Tibial artery (tissue), 4 donors: ENCODE measurements at places on chromosomes 13 and 19.

- H3K27ac ChIP-seq = no peak overlapping the region
- no peaks in the 10 kb centered on the region for H3K27me3 ChIP-seq
- no peak overlapping the region for H3K4me3 ChIP-seq
- no peaks in the 10 kb centered on the region for H3K4me1 ChIP-seq
- no peaks in the 10 kb centered on the region for H3K36me3 ChIP-seq
- no peak for DNase-seq
Observed at GRCh38 chr19:29283366-29283765, 70.4 kb upstream of the UQCRFS1 start.

DNA sequence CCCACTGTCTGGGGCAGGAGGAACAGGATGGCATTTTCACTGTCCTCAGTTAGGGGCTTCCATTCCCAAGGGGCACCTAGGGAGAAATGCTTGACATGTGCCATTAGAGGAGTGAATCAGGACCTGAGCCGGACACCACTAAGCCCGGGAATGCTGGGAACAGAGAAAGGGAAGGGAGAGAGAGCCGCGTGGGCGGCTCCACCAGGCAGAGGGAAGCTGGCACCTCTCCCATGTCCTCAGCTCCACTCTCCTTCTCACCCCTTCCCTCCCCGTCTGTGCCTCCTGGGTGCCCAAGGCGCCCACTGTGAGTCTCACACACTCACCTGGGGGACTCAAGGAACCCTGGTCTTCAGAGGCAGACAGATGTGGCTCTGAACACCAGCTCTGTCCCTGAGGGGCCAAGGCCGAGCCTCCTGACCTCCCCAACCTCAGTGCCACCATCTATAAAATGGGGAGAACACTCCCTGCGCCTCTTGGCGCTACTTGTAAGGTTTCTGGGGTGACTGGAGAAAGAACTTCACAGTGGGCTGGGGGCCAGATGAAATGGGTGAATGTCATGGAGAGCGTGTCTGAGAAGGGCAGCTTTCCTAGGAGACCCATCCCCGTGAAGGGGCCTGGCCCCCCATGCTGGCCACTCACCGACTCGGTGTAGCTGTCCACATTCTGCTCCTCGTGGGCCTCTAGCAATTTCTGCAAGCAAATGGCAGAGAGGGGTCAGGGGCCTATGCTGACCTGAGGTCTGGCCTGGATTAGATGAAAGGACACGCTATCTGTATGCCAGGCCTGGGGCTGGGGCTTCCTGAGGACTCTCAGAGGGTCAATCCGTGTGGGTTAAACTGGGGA lies 5.3 kb upstream of the KPTN start:
- no peak for DNase-seq
- no peak overlapping the region for H3K4me3 ChIP-seq
- H3K36me3 ChIP-seq = peaks cover 67% of the 10 kb centered on the region
- H3K4me1 ChIP-seq = peaks cover 9% of the 10 kb centered on the region
- no peaks in the 10 kb centered on the region for H3K27me3 ChIP-seq

DNA sequence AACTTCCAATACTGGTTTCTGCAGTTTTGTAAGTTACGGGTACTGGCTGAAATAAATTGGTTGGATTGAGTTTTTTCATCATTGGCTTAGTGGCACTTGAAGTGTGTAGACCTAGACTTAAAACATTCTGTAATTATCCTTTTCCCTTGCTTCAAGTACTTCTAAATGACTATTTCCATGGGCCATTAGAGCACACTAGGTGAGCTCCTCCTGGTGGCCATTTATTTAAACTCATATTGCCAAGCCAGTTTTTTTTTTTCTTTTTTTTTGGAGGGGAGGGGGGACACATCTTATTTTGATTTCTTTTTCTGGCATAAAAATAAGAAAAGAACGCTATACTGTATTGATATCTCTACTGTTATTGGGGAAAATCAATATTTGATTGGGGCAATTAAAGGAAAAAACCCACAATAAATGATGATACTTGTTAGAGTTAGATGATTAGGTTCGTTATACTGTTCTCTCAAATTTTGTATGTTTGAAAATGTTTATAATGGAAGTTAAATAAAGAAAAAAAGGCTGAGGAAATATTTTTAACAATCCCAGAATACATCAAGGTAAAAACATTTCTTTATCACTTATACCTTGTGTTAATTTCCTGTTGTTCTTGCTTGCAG lies 82.9 kb downstream of the PDS5B start:
- H3K27me3 ChIP-seq = no peaks in the 10 kb centered on the region
- no peak for DNase-seq
- H3K4me3 ChIP-seq = no peak overlapping the region
- no peaks in the 10 kb centered on the region for H3K4me1 ChIP-seq

DNA sequence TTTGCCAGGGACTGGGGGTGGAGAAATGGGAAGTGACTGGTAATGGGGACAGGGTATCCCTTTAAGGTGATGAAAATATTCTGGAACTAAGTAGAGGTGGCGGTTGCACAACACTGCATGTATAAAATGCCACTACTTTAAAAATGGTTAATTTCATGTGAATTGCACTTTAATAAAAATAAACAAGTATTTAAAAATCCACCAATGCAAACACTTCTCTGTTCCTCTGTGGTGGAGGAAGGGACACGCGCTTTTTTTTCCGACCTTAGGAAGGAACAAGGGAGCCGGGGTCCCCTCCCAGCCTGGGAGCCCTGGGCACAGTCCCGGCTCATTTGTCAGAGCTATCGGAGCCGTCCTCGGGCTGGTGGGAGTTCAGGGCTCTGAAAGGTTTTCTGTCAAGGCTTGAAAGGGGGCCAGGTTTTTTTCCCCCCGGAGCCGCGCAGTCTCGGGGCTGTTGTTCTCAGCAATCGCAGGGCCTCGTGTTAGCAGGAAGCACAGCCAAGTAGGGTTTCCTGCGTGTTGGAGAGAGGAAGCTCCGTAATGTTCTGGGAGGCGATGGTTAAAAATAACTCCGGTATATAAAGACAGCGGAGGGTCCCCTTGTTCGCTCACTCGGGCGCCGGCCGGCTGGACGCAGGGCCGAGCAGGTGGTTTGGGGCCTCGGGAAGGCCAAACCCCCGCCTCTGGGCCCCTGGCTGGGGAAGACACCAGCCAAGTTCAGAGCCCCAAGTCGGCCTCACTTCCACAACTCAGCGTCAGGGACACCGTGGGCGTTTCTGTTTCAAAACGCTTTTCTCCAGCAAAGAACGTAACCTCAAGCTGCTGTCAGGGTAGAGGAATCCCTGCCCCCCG lies 41.2 kb upstream of the KLF2 start:
- peaks cover 41% of the 10 kb centered on the region for H3K4me1 ChIP-seq
- peak overlapping the region; percentile 90 for H3K27ac ChIP-seq
- H3K36me3 ChIP-seq = no peaks in the 10 kb centered on the region
- H3K27me3 ChIP-seq = no peaks in the 10 kb centered on the region

- H3K27me3 ChIP-seq = no peaks in the 10 kb centered on the region
- H3K36me3 ChIP-seq = peaks cover 9% of the 10 kb centered on the region
- no peak overlapping the region for H3K27ac ChIP-seq
- no peak overlapping the region for H3K4me3 ChIP-seq
- H3K4me1 ChIP-seq = no peaks in the 10 kb centered on the region
Observed at GRCh38 chr19:36258028-36258875, 43.3 kb downstream of the ZNF146 start.

- no peaks in the 10 kb centered on the region for H3K36me3 ChIP-seq
- no peaks in the 10 kb centered on the region for H3K27me3 ChIP-seq
- no peak for DNase-seq
- no peak overlapping the region for H3K4me3 ChIP-seq
Observed at GRCh38 chr13:105395041-105395440, 1140.4 kb downstream of the EFNB2 start.

GRCh38 chr19:13164343-13165161 lies 14.3 kb downstream of the IER2 start:
- H3K4me3 ChIP-seq = peak overlapping the region; percentile 53
- no peaks in the 10 kb centered on the region for H3K27me3 ChIP-seq
- peak; percentile 72 for DNase-seq
- peaks cover 48% of the 10 kb centered on the region for H3K4me1 ChIP-seq
- H3K36me3 ChIP-seq = no peaks in the 10 kb centered on the region

- H3K4me3 ChIP-seq = no peak overlapping the region
- no peaks in the 10 kb centered on the region for H3K27me3 ChIP-seq
- H3K36me3 ChIP-seq = no peaks in the 10 kb centered on the region
- H3K27ac ChIP-seq = no peak overlapping the region
- no peak for DNase-seq
Observed at GRCh38 chr13:51663973-51664957, 80.0 kb downstream of the WDFY2 start.

DNA sequence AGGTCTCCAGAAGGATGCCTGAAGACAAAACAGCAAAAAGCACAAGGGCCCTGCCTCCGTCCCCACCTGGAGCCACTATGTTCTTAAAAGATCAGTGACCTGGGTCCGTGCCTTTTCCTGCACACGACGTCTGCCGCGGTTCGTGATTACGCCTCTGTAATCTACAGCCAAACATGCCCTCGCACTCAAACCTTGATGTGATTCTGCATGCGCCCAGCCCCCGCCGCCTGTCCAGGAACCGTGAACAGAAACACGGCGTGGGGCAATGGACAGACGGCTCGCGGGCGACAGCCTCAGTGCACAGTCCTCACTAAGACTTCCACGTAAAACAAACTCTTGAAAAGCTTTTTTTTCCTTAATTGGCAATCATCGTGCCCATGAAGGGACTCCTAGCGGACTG lies 15.5 kb downstream of the C13orf46 start:
- no peak overlapping the region for H3K27ac ChIP-seq
- no peaks in the 10 kb centered on the region for H3K36me3 ChIP-seq
- H3K27me3 ChIP-seq = no peaks in the 10 kb centered on the region
- H3K4me1 ChIP-seq = no peaks in the 10 kb centered on the region

- no peak for DNase-seq
- H3K4me1 ChIP-seq = peaks cover 21% of the 10 kb centered on the region
- H3K27ac ChIP-seq = no peak overlapping the region
- peaks cover 96% of the 10 kb centered on the region for H3K27me3 ChIP-seq
Observed at GRCh38 chr13:78597602-78597932, 5.8 kb downstream of the POU4F1 start.

DNA sequence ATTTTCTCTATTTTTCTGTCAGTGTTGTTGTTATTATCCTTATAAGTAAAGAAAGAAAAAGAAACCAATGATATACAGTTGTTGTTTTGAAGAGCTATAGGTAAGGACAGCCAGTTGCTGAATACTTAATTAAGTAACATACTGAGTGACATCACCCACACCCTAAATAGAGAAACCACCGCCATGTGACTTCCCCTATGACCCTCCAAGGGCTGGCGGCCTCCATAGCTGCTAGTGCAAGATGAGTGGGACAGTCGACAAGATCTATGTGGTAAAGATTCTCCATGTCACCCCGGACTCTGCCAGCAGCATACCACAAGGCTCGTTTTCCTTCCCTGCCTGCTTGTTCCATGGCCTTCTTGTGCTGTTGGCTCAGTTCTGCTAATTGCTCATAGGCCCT lies 221.1 kb downstream of the DNAJC15 start:
- no peaks in the 10 kb centered on the region for H3K36me3 ChIP-seq
- H3K27me3 ChIP-seq = no peaks in the 10 kb centered on the region
- no peak overlapping the region for H3K4me3 ChIP-seq
- H3K4me1 ChIP-seq = no peaks in the 10 kb centered on the region
- no peak overlapping the region for H3K27ac ChIP-seq
- no peak for DNase-seq

DNA sequence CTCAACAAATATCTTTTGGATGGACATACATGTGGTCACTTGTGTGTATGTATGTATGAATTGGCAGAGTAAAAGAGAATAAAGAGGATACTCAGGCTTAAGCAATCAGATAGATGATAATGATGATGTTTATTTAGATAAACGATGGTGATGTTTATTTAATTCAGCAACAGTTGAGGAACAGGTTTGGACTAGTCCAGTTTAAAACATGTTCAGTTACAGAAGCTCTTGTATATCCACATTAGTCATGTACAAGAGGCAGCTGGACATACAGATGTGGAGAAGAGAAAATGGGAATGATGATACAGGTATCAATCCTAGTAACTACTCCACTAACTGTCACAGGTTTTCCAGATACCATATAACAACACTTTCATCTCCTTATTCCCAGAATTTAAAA lies 232.1 kb downstream of the DIAPH3 start:
- no peaks in the 10 kb centered on the region for H3K27me3 ChIP-seq
- no peaks in the 10 kb centered on the region for H3K36me3 ChIP-seq
- DNase-seq = no peak
- H3K4me3 ChIP-seq = no peak overlapping the region

DNA sequence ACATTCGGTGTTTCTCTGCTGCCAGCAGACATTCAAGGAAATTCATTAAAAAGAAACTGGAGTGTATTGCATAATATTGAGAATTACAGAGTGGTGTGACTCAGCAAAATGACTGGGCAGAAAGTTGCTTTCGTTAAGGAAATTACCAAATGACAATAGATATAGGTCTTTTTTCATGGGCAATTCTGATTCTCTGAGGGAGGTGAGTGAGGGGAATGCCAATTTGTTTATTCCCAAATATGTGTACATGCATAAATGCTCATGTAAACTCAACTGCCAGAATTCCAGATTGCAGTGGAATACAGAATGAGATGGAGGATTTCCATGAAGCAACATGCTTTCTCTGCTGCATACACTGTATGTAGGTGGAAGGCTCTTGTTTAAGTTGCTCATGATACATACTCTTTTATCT lies 1730.1 kb downstream of the SLITRK5 start:
- H3K4me1 ChIP-seq = no peaks in the 10 kb centered on the region
- no peaks in the 10 kb centered on the region for H3K27me3 ChIP-seq
- H3K27ac ChIP-seq = no peak overlapping the region
- H3K36me3 ChIP-seq = no peaks in the 10 kb centered on the region
- no peak overlapping the region for H3K4me3 ChIP-seq

- DNase-seq = no peak
- H3K4me1 ChIP-seq = peaks cover 22% of the 10 kb centered on the region
- H3K36me3 ChIP-seq = no peaks in the 10 kb centered on the region
- H3K27me3 ChIP-seq = no peaks in the 10 kb centered on the region
Observed at GRCh38 chr19:17340302-17340870, 3.0 kb downstream of the GTPBP3 start.

- DNase-seq = no peak
- H3K27ac ChIP-seq = no peak within 1 kb of the TSS
- H3K4me1 ChIP-seq = no peaks in the 10 kb centered on the region
- H3K27me3 ChIP-seq = peaks cover 16% of the 10 kb centered on the region
- H3K36me3 ChIP-seq = no peaks in the 10 kb centered on the region
Observed at GRCh38 chr13:77918391-77919245, at the start of gene EDNRB. Gene EDNRB (minus strand): TSS chr13:77918831. CDS start chr13:77918573, 258 bp downstream.

DNA sequence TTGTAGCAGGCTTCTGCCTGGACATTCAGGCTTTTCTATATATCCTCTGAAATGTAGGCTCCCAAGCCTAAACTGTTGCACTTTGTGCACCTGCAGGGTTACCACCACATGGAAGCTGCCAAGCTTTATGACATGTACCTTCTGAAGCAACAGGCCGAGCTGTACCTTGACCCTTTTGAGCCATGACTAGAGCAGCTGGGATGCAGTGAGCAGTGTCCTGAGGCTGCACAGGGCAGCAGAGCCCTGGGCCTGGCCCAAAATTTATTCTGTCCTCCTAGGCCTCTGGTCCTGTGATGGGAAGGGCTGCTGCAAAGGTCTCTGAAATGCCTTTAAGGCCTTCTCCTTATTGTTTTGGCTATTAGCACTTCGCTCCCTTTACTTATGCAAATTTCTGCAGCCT lies 23.5 kb upstream of the CD177 start:
- no peak for DNase-seq
- H3K27ac ChIP-seq = no peak overlapping the region
- H3K36me3 ChIP-seq = no peaks in the 10 kb centered on the region
- H3K4me1 ChIP-seq = no peaks in the 10 kb centered on the region
- no peak overlapping the region for H3K4me3 ChIP-seq

GRCh38 chr13:83546476-83546875 lies 335.8 kb downstream of the SLITRK1 start:
- no peak overlapping the region for H3K27ac ChIP-seq
- no peaks in the 10 kb centered on the region for H3K36me3 ChIP-seq
- no peak overlapping the region for H3K4me3 ChIP-seq
- no peaks in the 10 kb centered on the region for H3K4me1 ChIP-seq
- no peak for DNase-seq

- H3K4me3 ChIP-seq = no peak overlapping the region
- H3K27me3 ChIP-seq = peaks cover 9% of the 10 kb centered on the region
- no peak for DNase-seq
- H3K27ac ChIP-seq = no peak overlapping the region
- H3K36me3 ChIP-seq = no peaks in the 10 kb centered on the region
Observed at GRCh38 chr13:113117911-113118260, 4.7 kb upstream of the F10 start.
